Stimulated activated CD4-positive, alpha-beta T cell treated with anti-CD3 and anti-CD28 coated beads, Interleukin-12 subunit alpha, Interleukin-12 subunit beta, amount 100 ng/mL, for 48 hours (primary cell): ENCODE measurements at places on chromosomes 5 and 9.
A peak's percentile ranks its signal among the peaks of the same experiment; 100 is the strongest.

GRCh38 chr9:125438506-125439433 is 177.1 kb downstream of the GAPVD1 start:
- DNase-seq = no peak

- no peak for DNase-seq
These were observed 3.7 kb downstream of the ANGPTL2 start for GRCh38 chr9:127118597-127119319.

DNA sequence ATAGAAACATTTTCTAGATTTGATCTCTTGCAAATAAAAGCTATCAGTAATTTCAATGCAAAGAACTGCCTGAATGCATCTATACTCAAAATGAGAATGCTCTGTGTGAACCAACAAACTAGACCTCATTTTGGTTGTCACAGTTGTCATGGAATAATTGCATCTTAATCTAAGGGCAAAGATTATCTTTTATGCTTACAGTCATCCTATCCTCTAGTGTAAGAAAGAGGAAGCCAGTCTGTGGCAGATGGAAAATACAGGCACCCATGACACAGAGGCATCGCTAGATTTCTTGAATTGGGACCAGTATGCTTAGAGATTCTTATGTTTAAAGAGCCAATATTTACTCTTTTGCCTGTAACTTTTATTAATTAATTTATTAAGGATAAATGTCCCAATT is 95.0 kb downstream of the MACIR start:
- no peak for DNase-seq

DNA sequence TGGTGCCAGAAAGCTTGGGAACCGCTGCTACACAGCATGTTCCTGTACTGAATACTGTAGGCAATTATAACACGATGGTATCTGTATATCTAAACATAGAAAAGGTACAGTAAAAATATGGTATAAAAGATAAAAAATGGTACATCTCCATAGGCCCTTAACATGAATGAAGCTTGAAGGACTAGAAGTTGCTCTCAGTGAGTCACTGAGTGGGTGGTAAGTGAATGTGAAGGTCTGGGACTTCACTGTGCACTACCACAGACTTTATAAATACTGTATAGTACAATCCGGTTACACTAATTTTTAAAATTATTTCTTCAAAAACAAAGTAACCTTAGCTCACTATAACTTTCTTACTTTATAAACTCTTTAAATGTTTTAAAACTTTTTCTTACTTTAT is 819.9 kb upstream of the GRAMD2B start:
- DNase-seq = no peak

GRCh38 chr9:86286278-86286677 is 3.9 kb upstream of the ISCA1 start:
- DNase-seq = no peak

DNA sequence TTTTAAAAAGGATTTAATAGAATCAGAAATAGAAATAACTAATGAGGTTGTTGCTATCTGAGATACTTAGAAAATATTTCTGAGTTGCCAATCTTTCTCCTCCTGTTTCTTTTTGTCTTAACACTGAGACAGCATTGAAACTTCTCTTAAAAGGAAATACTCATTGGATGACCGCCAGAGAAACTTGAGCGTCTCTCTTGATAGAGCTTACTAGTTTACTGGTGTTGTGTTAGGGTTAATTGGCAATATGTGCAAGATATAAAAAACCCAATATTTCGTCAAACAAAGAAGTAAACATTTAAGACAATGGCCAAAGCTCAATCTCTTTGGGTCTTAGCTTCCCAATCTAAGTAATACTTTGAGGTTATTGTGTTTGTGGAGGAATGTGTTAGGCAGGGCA is 176.4 kb upstream of the CHD1 start:
- no peak for DNase-seq

- DNase-seq = no peak
These were observed 150.5 kb downstream of the YTHDC2 start for GRCh38 chr5:113663879-113664541.

DNA sequence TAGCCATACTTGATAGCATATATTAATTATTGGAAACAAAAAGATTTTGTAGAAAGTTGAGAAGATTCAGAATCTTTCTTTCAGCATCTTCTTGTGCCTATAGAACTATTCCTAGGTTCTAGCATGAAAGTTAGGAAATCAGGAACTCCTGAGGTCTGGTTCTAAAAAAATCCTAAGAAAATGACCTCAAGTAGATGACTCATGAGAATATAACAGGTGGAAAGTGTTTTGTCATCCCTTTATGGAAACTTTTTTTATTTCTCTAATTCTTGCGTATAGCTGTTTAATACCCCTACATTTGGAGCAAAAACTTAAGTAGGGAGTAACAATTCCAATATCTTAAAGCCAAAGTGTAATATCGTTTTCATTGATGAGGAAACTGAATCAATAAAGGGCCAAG is 574.1 kb downstream of the NR2F1-AS1 start:
- DNase-seq = no peak

- DNase-seq = peak; percentile 78
These were observed 193.0 kb downstream of the MELK start for GRCh38 chr9:36765468-36766341.

DNA sequence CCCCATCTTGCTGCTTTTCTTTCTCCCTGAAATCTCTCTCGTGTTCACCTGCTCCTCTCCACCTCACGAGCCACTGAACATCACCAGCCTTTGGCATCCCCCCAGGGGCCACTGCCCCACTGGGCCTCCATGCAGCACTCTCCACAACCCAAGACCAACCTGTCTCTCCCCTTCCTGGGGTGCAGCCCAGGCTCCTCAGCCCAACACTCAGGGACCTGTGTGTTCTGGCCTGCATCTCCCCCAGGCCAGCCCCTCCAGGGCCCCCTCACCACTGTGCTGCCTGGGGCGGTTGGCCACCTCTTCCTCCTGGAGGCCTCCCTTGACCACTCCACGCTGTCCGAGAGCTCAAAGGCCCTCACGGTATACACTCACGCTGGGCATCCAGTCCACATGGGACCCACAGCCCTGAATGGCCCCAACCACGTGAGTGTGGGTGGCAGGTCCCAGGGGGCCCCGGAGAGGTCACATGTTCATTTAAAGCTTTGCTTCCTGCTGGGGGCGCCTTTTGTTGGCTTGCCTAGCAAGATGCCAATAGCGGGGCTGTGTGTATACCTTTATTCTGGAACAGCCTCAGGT is 453 bp upstream of the DOK3 start:
- DNase-seq = no peak
